Epithelial cell of prostate (primary cell): ENCODE measurements at places on chromosomes 3 and 15.

DNA sequence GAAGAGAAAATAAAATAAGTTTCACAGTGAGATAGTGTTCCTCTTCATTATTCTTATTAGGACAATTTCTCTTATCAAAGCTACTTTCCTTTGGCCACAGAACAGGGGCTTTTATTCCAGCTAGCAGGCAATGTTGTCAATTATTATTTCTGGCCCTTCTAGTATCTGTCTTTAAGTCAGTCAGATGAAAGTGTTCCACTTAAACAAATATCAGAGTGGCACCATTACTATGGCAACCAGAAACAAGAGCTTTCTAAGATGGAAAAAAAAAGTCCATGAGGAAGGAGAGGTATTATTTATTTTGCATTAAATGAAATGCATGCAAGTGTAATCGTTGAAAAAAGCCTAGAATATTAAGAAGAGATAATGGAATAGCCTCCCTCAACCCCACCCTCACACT, 426.4 kb downstream of the TUSC7 start:
- DNase-seq: no peak

GRCh38 chr3:110938629-110939028, 133.0 kb upstream of the NECTIN3 start:
- no peak for DNase-seq

DNA sequence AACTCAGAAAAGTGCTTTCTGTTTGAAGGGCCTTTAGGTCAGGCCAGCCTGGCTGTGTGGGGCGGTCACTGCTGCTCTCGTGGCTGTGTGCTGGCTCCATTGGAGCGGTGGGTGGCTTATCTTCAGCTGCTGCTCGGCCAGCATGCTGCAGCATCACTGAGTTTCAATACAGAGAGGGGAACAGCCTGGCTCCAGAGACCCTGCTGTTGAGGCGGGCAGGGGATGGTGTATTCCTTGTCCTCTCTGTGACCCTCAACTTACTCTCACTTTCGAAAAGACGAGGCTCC, 248.5 kb upstream of the ONECUT1 start:
- DNase-seq: no peak

DNA sequence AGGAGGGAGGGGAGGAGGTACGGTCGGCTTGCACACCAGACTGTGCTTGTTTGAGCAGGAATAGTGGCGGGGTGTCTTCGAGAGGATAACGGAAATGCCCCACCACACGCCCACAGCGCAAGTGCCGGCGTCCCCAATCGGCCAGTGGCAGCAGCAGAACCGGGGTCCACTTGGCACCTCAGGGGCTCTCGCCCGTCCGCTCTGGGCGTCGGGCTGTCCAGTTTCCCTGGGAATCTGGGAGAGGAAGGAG, 53.7 kb downstream of the CCDC54 start:
- DNase-seq: no peak

- no peak for DNase-seq
Observed at GRCh38 chr3:10568549-10568948, 63.2 kb upstream of the ATP2B2 start.

DNA sequence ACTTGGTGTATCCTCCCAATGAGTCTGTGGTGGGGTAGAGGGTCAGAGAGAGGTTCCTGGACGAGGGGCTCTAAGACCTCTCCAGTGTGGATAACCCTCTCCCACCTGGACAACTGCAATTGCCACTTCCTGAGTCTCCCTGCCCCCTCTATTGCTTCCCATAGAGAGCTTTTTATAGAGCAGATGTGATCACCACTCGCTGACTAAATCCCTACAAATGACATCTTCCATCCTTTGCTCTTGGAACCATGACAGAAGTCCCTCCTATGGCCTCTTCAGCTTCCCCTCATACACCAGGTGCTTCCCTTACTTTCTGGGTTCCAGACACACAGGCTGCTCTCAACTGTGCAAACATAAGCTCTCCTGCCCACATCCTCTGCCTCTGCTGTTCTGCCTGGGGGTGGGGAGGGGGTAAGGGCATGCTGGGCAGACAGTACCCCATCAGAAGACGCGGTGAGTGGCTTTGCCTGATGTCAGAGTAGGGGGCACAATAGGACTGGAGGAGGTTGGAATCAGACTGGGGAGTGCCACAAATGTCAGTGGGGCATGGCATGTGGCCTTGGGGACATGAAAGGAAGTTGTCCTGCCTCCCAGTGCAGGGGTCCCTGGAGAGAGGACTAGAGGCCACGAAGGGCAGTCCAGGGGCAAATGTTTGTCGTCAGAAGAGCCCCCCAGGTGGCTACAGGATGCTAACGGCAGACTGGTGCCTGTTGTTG, 15.2 kb downstream of the ITIH3 start:
- DNase-seq: no peak

- DNase-seq: no peak
Observed at GRCh38 chr15:44315126-44315525, 26.6 kb downstream of the GOLM2 start.

DNA sequence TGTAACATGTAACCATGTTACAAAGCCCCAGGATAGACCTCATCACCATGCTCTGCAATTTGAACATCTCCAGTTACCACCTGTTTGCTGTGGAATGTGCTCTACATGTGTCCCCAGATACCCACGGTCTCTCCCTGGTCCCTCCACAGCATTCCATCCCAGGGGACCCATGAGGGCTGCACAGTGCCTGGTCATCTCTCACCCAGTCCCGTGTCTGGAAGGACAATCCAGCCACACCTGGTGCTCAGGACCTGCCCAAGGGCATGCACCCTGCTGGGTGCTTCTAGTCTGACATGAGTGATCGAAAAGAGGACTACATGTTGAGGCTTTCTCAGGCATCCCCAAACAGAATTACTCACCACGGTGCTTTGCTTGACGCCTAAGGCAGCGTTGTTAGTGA, 119.6 kb upstream of the ATP10A start:
- no peak for DNase-seq

DNA sequence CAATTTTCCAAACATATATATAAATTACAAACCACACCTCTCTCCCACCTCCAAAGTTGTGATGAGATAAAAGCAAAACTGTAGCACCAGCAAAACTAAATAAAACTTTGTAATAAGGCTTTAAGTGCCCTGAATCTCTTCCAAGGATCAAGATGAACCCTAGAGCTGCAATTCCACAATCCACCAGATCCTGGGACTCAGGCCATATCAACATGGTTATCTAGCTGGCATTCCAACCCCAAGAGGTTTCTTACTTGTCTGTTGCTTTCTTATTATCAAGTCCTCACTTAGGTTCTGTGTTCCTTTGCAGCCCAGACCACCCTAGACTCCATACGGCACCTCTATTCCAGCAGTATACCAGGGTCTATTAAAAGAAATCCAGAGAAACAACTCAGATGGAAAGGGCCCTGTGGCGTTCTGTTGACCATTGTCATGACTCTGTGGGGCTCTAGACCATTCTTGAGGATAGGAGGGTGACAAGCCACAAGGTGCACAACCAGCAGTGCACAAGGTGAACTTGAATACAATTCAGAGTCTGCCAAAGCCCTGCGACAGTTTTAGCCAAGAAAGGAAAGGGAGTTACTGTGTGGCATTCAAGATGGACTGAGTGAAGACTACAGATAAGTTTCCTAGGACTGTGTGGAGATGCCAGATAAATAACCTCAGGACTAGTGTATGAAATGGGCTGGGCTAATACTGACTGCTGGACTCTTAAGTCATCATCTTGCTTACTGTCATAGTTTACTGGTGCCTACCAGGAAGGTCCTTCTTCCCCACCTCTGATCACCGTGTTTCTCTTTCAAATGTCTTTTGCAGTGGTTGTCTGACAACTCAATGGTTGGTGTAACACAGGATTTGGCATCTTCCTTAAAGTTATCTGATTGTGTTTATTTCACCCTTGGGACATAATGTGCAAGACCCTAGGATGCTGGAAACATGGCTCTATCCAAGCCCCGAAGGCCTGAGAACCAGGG, 27.2 kb downstream of the ACKR2 start:
- no peak for DNase-seq

GRCh38 chr3:195828762-195829161, 17.0 kb upstream of the MUC4 start:
- no peak for DNase-seq

DNA sequence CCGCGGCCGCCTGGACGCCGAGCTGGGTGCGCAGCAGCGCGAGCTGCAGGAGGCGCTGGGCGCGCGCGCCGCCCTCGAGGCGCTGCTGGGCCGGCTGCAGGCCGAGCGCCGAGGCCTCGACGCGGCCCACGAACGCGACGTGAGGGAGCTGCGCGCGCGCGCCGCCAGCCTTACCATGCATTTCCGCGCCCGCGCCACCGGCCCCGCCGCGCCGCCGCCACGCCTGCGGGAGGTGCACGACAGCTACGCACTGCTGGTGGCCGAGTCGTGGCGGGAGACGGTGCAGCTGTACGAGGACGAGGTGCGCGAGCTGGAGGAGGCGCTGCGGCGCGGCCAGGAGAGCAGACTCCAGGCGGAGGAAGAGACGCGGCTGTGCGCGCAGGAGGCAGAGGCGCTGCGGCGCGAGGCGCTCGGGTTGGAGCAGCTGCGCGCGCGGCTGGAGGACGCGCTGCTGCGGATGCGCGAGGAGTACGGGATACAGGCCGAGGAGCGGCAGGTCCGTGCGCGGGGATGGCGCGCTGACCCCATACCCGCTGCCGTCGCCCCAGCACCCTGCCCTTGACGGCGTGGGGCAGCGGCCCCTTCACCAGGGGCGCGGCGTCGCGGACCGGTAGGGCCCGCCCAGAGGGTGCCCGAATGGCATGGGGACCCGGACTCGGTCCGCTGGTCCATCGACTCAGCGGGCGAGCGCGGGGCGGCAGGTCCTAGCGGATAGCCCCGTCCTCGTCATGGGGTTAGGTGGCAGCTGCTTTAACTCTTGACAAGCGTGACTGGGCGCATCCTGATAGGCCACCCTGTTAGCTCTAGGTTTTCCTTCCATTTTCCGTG, 848 bp downstream of the SYNM start:
- no peak for DNase-seq

DNA sequence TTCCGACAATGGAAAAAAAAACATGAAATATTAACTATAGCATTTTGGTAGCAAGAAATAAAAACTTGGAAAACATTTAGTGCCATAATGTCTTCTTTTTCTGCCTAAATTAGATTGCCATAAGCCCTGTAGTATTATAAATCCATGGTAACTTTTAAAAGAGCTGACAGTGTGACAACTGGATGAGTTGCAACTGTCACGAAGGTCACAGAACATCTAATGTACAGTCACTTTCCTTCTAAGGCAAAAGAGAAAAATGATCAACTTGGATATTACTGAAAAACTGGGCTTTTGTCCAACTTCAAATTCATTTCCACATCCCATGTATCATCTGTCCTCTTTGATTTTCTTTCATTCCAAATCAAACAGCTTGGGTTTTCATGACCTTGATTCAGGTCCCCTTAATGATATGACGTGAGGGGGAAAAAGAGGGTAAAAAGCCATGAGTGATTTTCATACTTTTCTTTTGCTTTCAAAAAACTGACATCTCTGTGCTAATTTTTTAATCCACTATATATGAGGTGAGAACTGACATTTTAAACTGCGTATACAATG, 602 bp downstream of the CPB1 start:
- DNase-seq: no peak

- peak; percentile 34 for DNase-seq
Observed at GRCh38 chr15:92714077-92714476, 58.5 kb upstream of the FAM174B start.

GRCh38 chr15:62896969-62897486, 145.5 kb upstream of the TPM1 start:
- peak; percentile 88 for DNase-seq

DNA sequence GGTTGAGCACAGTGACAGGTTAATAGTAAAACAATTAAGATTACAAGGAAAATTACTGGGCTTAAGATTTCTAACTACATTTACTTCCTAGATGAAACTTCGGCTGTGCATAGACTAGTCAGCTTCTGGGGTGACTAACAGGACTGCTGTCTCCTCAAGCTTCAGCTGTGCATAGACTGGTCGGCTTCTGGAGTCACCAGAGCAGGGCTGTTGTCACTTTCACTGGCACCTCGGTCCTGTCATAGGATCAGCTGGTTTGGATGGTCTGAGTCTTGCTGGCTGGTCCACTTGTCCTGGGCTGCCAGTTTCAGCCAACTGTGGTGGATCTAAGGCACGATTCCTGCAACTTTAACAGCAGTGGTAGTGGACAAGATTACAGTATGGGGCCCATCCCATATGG, 23.9 kb upstream of the ACAD9 start:
- DNase-seq: no peak

DNA sequence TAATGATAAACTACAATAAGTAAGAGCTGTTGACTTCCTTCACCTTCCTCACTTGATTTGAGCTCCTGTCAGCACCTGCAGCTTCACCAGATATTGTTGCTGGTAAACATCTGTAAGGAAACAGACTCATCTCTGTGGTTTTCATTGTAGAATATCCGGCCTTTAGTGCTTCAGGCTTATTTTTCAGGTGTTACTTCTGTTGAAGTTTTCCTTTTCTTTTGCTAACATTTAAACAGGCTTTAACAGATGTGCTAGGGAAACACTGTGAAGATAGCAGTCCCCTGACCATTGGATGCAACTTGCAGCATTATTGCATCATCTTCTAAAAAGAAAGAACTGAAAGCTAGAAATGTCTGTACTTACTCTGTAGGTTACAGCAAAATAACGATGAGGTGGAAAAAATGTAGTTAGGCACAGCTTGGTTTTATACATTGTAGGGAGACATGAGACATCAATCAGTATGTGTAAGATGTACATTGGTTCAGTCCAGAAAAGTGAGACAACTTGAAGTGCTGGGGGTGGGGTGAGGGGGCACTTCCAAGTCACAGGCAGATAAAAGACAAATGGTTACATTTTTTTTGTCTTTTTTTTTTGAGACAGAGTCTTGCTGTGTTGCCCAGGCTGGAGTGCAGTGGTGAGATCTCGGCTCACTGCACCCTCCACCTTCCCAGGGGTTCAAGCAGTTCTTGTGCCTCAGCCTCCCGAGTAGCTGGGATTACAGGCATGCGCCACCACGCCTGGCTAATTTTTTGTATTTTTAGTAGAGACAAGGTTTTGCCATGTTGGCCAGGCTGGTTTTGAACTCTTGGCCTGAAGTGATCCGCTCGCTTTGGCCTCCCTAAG, 10.2 kb downstream of the EDEM1 start:
- DNase-seq: no peak

DNA sequence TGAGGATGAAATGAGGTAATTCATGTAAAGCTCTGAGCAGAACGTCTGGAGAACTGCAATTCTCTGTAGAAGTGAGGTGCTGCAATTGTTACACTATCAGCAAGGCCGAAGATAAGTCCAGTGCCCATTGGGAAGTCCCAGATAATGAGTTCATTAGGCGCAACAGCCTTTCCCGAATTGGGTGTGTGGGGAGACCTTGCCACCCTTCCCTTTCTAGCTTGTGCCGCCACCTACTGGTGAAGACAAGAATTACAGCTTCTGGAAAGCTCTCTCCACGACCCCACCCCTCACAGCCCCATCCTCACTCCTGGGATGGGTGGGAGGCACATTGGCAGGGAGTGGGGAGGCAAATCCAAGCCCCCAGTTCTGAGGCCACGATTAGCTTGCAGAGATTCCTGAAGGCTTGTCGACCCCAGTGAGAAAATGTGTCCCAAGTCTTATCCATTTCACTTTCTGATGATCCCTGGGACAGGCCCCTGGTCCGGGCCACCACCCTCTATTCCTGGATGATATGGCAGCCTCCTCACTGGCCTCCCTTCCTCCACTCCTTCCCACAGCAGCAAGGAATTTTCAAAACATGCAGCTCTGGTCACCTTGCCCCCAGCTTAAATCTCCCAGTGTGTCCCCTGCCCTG, 36.4 kb downstream of the FAM3D start:
- DNase-seq: no peak
